Skeletal muscle tissue (tissue), 5 donors: ENCODE measurements at places on chromosomes 5 and 9. TPM values are rescaled to one million over a fixed set of nuclear protein-coding genes. Genes with fewer than 3 reads are reported as not detected.

The BTNL3 gene
- not detected for total RNA-seq

The SLC1A3 gene
- 27.1 TPM for total RNA-seq

The SYK gene
- total RNA-seq, result 4.7 TPM

The C9 gene
- total RNA-seq, result 1.0 TPM

The PCDH12 gene
- total RNA-seq, result 12.0 TPM

The OXCT1 gene
- total RNA-seq, result 12.5 TPM

The SV2C gene
- under 0.01 TPM for total RNA-seq

The ARRDC3 gene
- 132 TPM for total RNA-seq

The OR1L6 gene
- total RNA-seq, result not detected

The AQP7 gene
- total RNA-seq, result 6.3 TPM

The FSTL4 gene
- total RNA-seq, result 1.0 TPM

The CD14 gene
- total RNA-seq, result 39.7 TPM

The MYMK gene
- total RNA-seq, result 8.9 TPM

The NR6A1 gene
- 0.52 TPM for total RNA-seq

The MUSK gene
- 8.4 TPM for total RNA-seq

The ITGA1 gene
- total RNA-seq, result 22.4 TPM

The EXOC3 gene
- total RNA-seq, result 29.2 TPM

The PCDHA13 gene
- under 0.01 TPM for total RNA-seq

The HTR4 gene
- total RNA-seq, result not detected

The SLC46A2 gene
- under 0.01 TPM for total RNA-seq

The SPINK1 gene
- not detected for total RNA-seq

The MTMR12 gene
- total RNA-seq, result 15.1 TPM

The OR1J2 gene
- total RNA-seq, result not detected

The GABRA6 gene
- total RNA-seq, result not detected

The PHF24 gene
- total RNA-seq, result under 0.01 TPM

The SLC4A9 gene
- not detected for total RNA-seq

The COL23A1 gene
- 0.52 TPM for total RNA-seq

The POU5F2 gene
- total RNA-seq, result 4.7 TPM
